Right ventricle myocardium superior (tissue), 1 donor: ENCODE measurements at places on chromosomes 11 and 22. TPM values are rescaled to one million over a fixed set of nuclear protein-coding genes. Genes with fewer than 3 reads are reported as not detected.

GRCh38 chr11:76700177-76701100, 29.9 kb upstream of the LRRC32 start:
- no peak for DNase-seq

- DNase-seq: no peak
Measured at GRCh38 chr22:37996515-37997246, 12.3 kb upstream of the SOX10 start.

GRCh38 chr11:34971928-34972327, 55.5 kb downstream of the PDHX start:
- DNase-seq: no peak

GRCh38 chr22:22593250-22593649, 34.2 kb upstream of the PRAME start:
- DNase-seq: no peak

GRCh38 chr11:75369560-75370255, 18.2 kb upstream of the ARRB1 start:
- peak; percentile 46 for DNase-seq

DNA sequence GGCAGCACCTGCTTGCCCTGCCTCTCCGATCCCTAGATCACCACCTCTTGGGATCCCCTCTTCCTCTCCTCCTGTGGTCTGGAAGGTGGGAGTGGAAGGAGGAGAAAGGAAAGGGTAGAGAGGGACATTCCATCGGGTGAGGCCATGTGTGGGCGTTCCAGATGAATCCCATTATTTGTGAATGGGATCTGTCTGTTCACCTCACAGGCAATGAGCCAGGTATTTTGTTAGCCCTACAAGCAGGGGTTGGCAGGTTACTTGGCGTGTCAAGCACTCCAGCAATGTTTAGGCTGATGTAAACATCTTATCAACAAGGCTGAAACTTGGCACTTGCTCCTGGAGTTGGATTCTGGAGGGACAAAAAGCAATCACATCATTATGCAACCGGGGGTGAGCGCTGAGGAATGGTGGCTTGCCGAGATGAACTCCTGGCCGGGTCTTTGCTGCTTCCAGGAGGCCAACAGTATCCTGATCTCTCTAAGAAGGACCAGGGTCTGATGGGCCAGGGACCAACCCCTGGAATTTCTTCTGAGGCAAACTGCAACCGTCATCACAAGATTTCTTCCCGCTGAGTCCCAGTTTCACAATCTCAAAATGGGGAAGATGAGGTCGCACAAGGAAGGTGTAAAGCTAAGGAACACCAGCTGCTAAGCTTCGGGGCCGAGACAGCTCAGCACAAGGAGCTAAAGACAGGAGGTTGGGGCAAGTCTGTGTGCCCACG, 7.8 kb downstream of the ADAMTS8 start:
- DNase-seq: no peak

GRCh38 chr22:35766654-35767580, 49.2 kb downstream of the APOL5 start:
- no peak for DNase-seq

- DNase-seq: no peak
Measured at GRCh38 chr11:35615921-35616900, 2.0 kb upstream of the FJX1 start.

The ARHGAP42 gene
- 7.2 TPM for total RNA-seq

The NDUFV1 gene
- total RNA-seq: 754 TPM

The TIGD3 gene
- 1.0 TPM for total RNA-seq

The ELMOD1 gene
- total RNA-seq: 1.00 TPM

The OVCH2 gene
- total RNA-seq: not detected

The IL10RA gene
- total RNA-seq: 6.2 TPM

The CDON gene
- 12.3 TPM for total RNA-seq

The OR51B5 gene
- not detected for total RNA-seq

The CCDC116 gene
- 0.24 TPM for total RNA-seq

The KCNJ5 gene
- 4.4 TPM for total RNA-seq

The OR52I1 gene
- not detected for total RNA-seq

The SHISAL1 gene
- total RNA-seq: 1.3 TPM

The ASPHD2 gene
- not detected for total RNA-seq
